ENCODE measurements at places on chromosomes 7 and 10. TPM values are rescaled to one million over a fixed set of nuclear protein-coding genes. Genes with fewer than 3 reads are reported as not detected.

Gene VWDE
- 0.19 TPM for total RNA-seq

Gene TMEM229A
- not detected for total RNA-seq

Gene AGBL3
- total RNA-seq, result 1.3 TPM

Gene CDK1
- 40.9 TPM for total RNA-seq

Gene HYAL4
- under 0.01 TPM for total RNA-seq

Gene EBF3
- 3.1 TPM for total RNA-seq

Gene KIAA1549
- total RNA-seq, result 2.3 TPM

Gene MORN4
- total RNA-seq, result 3.1 TPM

Gene ANK3
- total RNA-seq, result 2.6 TPM

Gene DOCK1
- total RNA-seq, result 108 TPM

Gene DGKI
- total RNA-seq, result 0.36 TPM

Gene ADAM8
- total RNA-seq, result 0.18 TPM

Gene PLXDC2
- total RNA-seq, result 2.4 TPM

Gene RAPGEF5
- 142 TPM for total RNA-seq

Gene CALML3
- not detected for total RNA-seq

Gene HERPUD2
- 21.2 TPM for total RNA-seq

Gene OR13A1
- total RNA-seq, result not detected

Gene PDE6C
- total RNA-seq, result not detected

Gene FAM24A
- total RNA-seq, result not detected

Gene PTTG1IP2
- total RNA-seq, result not detected

Gene ITGA8
- total RNA-seq, result under 0.01 TPM

Gene FXYD4
- total RNA-seq, result not detected

Gene ZWINT
- 16.9 TPM for total RNA-seq

Gene C1QL3
- 0.09 TPM for total RNA-seq

Gene ZPBP
- not detected for total RNA-seq

Gene PDZD7
- total RNA-seq, result 0.27 TPM

Gene TLX1
- not detected for total RNA-seq

Gene ATOH7
- not detected for total RNA-seq

Gene SLC26A5
- total RNA-seq, result not detected

Gene NUTM2D
- total RNA-seq, result 0.81 TPM

Gene TEX36
- total RNA-seq, result not detected

Gene DPYSL4
- total RNA-seq, result 14.7 TPM

Gene SPRN
- under 0.01 TPM for total RNA-seq

Gene ASCC1
- total RNA-seq, result 23.0 TPM
